ENCODE measurements at places on chromosomes 7 and 10.

DNA sequence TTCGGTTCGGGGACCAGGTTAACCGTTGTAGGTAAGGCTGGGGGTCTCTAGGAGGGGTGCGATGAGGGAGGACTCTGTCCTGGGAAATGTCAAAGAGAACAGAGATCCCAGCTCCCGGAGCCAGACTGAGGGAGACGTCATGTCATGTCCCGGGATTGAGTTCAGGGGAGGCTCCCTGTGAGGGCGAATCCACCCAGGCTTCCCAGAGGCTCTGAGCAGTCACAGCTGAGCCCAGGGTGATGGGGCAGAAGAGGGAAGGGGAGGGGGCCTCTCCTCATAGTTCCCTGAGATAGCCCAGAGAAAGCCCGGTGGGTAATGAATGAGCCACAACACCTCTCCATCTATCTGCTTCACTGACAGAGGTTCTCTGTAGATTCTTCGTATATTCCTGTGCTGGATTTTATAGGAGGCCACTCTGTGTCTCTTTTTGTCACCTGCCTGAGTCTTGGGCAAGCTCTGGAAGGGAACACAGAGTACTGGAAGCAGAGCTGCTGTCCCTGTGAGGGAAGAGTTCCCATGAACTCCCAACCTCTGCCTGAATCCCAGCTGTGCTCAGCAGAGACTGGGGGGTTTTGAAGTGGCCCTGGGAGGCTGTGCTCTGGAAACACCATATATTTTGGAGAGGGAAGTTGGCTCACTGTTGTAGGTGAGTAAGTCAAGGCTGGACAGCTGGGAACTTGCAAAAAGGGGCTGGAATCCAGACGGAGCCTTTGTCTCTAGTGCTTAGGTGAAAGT lies 16.4 kb downstream of the PRSS2 start:
- DNase-seq, result no peak

DNA sequence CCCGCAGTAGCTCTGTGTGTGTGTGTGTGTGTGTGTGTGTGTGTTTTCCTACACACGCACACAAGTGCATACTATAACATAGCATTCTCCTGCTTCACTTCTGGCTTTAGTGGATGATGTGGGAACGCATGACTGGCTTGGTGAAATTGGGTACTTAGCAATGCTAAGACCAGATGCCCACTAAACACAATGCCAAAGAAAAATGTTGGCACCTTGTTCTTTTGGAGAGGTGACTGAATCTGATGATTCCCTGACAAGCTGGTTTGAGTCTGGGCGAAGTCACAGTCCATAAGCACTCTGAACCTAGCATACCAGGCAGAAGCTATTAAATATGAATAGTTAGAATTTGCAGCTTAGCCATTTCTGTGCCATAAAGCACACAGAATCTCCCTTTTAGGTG lies 68.0 kb upstream of the CDCA7L start:
- DNase-seq, result no peak

GRCh38 chr7:26858735-26859134 lies 5.7 kb downstream of the SKAP2 start:
- no peak for DNase-seq

DNA sequence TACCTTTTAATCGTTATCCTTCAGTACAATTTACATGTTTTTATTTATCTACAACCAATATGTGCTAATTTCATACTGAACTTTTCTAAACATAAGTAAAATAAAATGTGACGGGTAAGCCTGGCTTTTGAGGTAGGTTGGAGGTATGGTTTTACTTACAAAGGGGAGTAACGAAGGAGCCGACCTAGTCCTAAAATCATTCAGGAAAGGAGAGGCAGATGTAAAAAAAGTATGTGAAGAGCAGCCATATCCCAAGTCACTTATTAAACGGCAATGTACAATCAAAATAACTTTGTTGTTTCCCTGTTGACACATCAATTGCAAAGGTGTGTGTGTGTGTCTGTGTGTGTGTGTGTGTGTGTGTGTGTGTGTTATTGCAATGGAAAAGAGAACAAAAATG lies 351.3 kb downstream of the CRPPA start:
- DNase-seq, result no peak

- no peak for DNase-seq
These were observed 33.3 kb upstream of the COL13A1 start for GRCh38 chr10:69768386-69768785.

DNA sequence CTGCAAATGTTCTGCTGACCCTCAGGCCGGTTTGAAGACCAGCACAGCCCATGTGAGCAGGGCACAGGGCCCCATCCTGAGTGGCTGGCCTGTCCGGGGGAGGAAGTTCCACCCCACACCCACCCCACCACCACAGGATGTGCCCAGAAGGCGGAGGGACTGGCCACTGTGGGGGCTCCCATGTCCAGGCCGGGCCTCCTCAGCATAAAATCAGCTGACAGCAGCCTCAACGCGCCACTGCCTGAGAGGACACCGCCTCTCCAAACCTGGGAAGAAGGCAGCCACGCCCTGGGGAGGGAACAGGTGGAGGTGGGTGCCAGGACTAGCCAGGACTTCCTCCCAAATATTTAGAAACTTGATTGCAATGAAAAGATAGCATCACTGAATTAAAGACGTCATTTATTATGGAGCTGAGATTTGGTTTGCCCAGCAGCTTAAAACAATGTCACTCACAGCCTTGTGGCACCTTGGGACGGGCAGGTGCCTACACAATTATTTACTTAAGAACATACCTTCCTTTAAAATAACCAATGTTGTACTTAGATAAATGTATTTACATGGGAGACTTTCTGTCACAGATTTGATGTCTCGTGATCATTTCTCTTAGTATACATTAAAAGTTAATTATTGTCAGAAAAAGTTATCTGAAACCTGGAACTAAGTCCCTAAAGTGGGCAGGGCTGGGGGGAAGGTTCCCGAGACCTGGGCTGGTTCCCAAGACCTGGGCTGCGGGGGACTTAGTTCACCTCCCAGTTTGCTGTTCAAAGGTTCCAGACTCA lies 27.3 kb upstream of the FAM20C start:
- no peak for DNase-seq

DNA sequence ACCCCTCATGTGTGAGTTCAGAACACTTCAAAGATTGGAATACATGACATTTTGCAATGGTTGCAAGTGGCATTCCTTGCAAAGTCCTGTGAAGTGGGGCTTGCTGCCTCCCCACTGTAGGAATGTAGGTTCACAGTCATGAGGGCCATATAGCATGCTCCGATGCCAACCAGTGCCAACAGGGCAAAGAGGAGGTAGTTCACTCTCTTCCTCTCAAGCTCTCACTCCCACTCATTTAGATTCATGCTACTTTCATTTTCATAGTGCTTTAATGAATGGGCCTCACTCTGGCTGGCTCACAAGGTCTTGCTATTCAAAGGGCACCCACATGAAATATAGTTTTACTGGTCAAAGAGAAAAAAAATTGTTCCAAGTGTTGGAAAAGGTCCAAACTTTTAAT lies 169.9 kb upstream of the AOAH start:
- DNase-seq, result no peak

GRCh38 chr10:125992254-125992653 lies 95.9 kb downstream of the FANK1 start:
- DNase-seq, result no peak

DNA sequence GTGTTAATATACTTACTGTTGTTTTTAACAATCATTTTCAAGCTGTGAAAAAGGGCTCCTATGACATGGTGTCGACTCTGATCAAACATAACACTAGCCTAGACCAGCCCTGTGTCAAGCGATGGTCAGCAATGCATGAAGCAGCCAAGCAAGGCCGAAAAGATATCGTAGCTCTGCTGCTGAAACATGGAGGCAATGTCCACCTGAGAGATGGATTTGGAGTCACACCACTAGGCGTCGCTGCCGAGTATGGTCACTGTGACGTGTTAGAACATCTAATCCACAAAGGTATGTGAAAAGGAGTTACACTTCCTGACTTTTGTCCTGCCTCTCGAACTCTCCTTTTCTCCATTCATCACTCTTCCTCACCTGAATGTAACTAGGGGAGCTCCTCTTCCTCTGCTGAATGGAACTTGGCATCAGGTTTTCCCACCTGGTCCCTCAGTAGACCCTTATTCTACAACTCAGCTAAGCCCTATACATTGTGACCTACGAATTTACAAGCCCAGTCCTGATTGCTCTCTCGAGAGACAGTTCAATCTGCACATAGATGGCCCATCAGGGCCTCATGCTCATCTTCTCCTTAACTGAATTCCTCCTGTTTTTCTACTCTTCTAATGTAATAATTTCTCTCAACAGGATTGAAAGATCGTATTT lies 23.0 kb downstream of the ASB15 start:
- DNase-seq, result peak; percentile 59

- DNase-seq, result no peak
These were observed 116.8 kb downstream of the MGMT start for GRCh38 chr10:129583831-129584230.

DNA sequence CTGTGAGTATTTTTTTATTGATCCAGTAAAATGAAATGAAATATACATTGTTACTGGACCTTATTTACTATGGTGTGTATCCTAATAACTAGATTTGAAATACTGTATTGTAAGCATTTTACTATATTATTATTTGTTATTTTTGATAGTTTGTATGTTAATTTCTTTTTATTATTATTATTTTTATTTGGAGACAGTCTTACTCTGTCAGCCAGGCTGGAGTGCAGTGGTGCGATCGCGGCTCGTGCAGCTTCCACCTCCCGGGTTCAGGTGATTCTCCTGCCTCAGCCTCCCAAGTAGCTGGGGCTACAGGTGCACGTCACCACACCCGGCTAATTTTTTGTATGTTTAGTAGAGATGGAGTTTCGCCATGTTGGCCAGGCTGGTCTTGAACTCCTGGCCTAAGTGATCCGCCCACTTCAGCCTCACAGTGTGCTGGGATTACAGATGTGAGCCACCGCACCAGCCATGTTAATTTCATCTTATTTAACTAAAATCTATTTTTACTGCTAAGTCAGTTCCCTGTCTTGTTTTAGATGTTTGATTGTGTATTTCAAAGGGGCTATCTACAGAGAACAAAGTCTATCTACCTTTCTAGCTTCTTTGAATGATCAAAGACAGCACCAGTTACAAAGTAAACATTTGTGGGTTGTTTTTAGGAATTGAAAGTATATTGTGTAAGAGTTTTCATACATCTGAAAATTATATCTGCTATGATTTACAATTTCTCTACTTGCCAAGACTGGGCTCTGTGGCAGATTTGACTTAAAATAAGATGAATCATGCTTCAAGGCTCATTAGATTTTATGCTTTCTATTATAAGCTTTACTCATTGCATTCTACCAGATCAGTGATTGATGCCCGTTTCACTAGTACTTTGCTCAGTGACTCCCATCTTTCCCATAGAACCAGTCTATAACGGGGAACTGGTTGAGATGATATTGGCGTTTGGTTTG lies 41.6 kb downstream of the CDC123 start:
- DNase-seq, result no peak

Measured in activated naive CD4-positive, alpha-beta T cell treated with anti-CD3 and anti-CD28 coated beads, Interleukin-2, amount 50 U/mL, for 72 hours (primary cell).